ENCODE measurements at places on chromosomes 1 and 21.

DNA sequence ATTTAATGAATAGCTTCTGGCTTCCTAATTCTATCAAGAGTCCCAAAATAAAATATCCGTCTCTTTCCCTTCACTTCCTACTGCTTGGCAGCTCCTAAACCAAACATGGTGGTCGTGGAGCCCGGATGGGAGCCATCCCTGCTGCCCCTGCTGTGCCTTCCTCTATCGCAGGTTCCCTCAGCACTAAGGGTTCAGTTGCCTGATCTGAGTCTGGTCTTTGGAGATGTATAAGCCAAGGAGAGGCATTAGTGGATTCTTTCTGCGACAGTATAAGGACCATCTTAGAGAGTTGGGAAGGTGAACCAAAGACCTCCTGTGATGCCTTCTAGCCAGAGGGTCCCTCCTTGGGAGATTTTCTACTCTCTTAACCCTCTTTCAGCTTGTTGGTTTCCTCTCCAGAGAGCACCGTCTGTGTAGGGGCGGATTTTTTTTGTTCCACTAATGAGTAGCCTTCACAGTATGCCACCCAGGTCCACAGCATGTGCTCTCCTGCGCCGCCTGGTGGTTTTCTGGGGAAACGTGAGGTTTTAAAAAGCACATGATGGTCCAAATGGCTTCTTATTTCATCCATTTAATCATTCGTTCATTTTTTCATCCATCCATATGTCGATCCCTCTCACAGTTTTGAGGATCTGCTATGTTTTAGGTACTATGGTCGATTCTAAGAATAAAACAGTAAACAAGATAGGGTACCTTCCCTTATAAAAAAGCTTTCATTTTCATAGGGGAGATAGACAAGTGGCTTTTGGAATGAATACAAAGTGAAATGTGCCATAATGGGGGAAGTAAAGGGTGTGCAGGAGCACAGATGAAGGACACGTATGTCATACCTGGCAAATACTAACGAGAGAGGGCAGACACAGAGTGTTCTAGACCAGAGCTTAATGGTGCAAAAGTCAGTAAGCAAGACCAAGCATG, 71.0 kb downstream of the NFASC start:
- no peak for DNase-seq

DNA sequence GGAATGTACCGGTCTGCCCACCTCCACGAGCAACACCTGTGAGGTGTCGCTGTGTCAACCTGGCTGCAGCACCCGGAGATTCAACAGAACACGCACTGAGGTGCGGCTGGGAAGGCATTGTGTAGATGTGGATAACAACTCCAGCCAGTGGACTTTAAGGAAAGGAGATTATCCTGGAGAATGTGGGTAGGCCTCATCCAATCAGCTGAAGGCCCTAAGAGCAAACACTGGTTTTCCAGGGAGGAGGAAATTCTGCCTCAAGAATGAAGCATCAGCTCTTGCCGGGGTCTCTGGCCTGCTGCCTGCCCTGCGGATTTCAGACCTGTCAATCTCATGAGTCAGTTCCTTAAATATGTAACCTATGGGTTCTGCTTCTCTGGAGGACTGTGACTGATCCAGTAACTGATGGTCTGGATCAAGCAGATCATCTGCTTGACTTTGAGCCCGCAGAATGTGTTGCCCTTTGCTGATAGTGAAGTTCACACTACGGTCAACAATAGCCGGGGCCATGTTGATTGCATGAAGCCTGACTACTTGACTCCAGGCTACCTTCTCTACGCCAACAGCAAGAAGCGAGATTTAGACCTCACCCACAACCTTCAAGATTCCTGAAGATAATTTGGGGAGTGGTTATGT, 15.9 kb upstream of the PRDM15 start:
- DNase-seq = no peak

DNA sequence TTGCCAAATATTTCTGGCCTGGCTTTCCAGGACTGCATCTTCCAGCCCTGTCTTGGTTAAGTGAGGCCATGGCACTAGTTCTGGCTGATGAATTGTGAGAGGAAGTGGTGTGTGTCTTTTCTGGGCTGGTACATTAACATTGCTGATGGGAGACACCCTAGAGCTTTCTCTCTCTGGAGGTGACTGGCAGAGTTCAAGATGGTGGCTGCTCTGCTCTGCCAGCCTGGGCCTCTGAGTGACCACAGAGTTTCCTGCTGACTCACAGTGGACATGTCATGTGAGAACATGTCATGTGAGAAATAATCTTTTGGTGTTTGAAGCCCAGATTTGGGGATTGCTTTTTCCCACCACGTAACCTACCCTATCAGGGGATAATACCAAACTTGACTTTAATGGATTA, 218.0 kb upstream of the KIAA0040 start:
- peak; percentile 24 for DNase-seq

DNA sequence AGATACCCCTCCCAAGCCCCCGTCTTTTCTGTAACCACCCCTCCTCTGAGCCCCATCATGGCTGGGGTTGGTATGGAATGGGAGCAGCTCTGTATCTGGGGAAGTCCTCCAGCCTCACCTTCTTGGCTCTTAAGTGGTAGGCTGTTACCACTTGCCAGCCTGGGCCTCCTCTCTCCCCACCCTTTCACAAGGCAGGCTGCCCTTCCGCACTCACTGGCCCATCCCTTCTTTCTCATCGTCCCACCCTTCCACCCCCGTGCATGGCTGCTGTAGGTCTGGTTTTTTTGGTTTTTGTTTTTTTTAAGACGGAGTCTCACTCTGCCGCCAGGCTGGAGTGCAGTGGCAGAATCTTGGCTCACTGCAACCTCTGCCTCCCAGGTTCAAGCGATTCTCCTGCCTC, 5.2 kb downstream of the CYB561D1 start:
- DNase-seq = no peak

GRCh38 chr1:44810101-44810761, 1.9 kb downstream of the BTBD19 start:
- DNase-seq = no peak

- DNase-seq = no peak
Measured at GRCh38 chr1:11807133-11807532, 1.1 kb downstream of the CLCN6 start.

DNA sequence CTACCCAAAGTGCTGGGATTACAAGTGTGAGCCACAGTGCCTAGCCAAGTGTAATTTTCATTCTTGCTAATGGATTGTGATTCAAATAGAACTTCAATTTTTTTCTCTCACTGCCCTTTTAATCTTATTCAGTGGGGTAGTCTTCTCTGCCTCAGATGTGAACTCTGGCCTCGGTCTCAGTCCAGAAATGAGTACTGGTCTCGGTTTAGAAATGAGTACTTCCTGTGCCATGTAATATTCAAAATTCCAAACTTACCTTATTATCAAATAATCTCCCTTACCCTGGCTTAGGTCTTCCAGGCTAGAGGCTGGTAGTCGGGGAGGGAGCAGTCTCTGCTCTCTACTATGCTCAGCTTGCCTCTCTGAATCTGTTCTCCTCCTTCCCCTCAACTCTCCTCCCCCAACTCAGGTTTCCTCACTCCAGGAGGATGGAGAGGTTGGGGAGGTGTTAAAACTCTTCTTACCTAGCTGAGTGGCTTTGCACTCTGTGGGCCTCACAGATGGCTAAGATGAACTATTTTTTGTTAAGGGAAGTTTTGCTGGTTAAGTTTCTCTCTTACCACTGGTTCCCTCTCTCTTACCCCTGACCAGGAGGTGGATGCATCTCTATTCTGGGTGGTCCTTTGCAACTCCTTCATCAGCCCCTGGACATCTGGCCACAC, 4.8 kb upstream of the SLAMF9 start:
- DNase-seq = no peak
